ENCODE measurements at places on chromosomes 12 and 14. TPM values are rescaled to one million over a fixed set of nuclear protein-coding genes. Genes with fewer than 3 reads are reported as not detected.

BICD1 gene
- 4.6 TPM for total RNA-seq

LMO3 gene
- 5.0 TPM for total RNA-seq

PRH2 gene
- not detected for total RNA-seq

BIN2 gene
- 2.8 TPM for total RNA-seq

WDR89 gene
- 7.4 TPM for total RNA-seq

All from esophagus squamous epithelium (tissue), 5 donors.